ENCODE measurements at places on chromosomes 2 and 18. TPM values are rescaled to one million over a fixed set of nuclear protein-coding genes. Genes with fewer than 3 reads are reported as not detected.

CRYBA2 gene
- polyA plus RNA-seq, result not detected

GDF7 gene
- polyA plus RNA-seq, result 0.62 TPM

KCNE4 gene
- not detected for polyA plus RNA-seq

LBX2 gene
- not detected for polyA plus RNA-seq

QPCT gene
- not detected for polyA plus RNA-seq

NAT8 gene
- not detected for polyA plus RNA-seq

All from neural cell (in vitro differentiated cells).